ENCODE measurements at places on chromosomes 7 and 10.

DNA sequence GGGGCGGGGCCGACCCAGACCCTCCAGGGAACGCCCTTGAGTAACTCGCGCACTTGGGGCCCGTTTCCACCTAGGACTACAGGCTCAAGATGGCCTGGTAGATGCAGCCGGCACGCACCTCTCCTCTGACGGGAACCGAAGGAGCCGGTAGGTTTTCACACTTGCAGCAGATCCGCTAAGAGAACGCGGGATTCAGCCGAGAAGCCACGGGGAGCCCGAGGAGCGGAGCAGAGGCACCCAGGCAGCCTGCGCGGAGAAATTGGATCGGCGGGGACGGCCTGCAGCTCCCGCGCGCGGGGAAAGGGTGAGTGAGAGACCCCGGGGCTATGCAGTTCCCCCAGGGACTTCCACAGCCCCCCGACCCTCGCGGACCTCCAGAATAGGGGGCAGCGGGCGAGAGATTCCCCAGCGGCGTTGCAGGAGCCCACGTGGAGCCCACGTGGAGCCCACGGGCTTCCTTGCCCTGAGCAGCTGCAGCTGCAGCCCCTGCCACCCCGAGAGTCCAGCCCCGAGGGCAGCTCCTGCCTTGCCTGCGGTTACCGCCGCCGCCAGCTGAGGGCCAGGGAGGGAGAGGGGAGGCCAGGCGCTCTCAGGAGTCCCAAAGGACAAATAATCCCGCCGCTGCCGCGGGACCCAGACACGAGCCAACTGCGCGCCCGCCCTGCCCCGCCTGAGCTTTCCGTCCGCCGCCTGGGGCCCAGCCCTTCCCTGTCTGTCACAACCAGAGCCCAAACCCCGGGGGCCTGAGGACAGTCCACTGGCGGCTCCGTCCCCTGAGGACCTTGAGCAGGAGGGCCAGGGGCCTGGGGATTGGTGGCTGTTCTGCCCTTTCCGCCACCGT lies 13.1 kb downstream of the IFT22 start:
- DNase-seq, result no peak

GRCh38 chr7:28700096-28700495 lies 258.0 kb downstream of the TRIL start:
- no peak for DNase-seq

DNA sequence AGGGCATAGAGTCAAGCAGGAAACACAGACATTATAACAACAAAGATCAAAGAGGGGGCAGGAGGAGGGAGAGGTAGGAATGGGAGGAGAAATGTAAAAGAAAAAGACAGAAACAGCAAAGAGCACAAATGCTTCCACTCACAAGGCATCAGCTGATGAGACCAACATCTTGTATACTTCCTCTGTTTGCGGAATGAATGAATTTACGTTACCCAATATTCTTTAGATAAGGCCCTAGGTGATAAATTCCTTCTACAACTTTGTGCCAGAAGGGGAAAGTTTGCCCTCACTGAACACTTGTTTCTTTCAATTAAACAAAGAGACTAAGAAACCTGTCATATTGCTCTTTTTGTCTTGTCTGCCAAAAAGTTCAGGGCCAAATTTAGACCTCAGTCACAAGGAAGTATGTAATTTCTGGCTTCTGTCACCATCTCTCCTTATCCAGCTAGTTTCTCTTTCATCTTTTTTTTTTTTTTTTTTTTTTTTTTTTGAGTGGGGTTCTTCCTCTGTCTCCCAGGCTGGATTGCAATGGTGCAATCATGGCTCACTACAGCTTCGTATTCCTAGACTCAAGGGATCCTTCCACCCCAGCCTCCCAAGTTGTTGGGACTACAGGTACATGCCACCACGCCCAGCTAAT lies 116.4 kb upstream of the NANOS1 start:
- DNase-seq, result peak; percentile 63

DNA sequence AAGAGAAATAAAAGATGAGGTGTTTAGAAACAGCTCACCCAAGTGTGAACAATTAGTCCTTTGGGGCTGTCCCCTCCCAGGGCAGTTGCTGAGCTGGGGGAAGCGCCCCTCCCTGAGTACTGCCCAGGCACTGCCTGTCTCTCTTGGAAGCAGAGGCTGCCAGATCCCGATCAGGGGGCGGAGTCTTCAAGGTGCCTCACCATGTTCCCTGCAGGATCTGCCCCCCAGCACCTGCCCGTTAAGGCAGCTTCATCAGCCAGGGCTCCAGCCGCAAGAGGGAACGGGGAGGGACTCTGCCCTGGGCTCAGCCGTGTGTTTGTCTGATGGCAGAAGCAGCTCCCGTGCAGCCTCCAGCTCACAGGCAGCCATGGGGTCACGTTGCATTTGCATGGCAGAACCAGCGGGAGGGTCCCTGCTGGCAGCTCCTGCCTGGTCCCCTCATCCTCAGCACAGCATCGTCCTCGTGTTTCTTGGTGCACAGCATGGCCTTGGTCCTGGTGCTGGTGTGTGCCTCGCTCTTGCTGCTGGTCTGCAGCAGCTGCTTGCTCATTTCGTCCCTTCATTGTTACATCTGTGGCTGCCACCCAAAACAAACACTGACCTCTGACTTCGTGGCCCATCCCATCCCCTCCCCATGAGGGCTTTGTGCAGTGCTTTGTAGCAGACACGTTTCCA lies 10.7 kb upstream of the DPYSL4 start:
- no peak for DNase-seq
